Endothelial cell (in vitro differentiated cells): ENCODE measurements at places on chromosomes 3 and 15.
A peak's percentile ranks its signal among the peaks of the same experiment; 100 is the strongest.

DNA sequence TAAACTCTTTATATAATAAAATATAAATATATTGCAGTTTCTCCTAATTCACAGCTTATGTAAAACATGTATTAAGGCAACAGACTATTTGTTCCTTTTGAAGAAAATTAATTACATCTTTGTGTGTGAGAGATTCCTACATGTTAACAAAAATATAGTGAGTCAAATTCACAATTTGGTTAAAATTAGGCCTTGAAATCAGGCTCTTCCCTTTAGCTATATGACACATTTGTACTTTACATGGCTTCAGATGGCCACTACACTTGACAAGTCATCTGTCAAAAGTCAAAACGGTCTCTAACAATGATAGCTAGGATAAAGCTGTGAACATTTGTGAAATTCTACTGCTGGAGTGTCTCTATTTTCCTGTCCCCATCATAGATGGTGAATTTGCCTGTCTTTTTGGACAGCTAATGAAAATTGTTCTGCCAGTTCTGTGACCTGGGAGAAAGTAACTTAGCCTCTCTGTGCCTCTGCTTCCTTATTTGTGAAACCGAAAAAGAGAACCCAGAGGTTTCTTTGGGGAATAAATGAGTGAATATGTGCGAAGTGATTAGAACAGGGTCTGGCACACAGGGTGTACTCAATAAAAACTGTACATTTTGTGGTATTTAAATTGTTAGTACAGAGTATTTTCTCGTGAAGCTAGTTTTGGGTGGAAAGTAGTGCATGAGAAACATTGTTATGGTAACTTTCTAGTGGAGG lies 23.6 kb downstream of the TM4SF4 start:
- no peak for DNase-seq

GRCh38 chr3:144221761-144222160 lies 250.1 kb downstream of the DIPK2A start:
- DNase-seq = no peak

GRCh38 chr15:67080118-67080899 lies 14.9 kb downstream of the SMAD3 start:
- no peak for DNase-seq

DNA sequence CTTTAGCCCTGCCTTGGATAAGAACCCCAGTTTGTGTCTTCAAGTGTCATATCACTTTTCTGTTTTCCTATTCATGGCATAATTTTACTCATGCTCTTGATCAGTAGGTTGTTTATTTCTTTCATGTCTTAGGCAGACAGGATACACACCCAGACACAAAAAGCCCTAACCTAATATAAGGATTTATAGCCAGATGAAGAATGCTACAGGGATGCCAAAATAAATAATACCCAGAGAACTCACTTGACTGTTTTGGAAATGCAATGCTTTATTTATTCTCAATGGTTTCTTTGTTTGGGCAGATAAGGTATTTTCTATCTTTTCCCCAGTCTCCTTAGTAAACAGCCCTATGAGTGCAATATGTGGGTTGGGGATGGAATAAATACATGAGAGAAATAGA lies 424.0 kb upstream of the PDZRN3 start:
- no peak for DNase-seq

GRCh38 chr3:134214239-134214638 lies 36.4 kb downstream of the RYK start:
- DNase-seq = no peak

GRCh38 chr3:4751029-4751501 lies 228.2 kb upstream of the BHLHE40 start:
- DNase-seq = no peak

- no peak for DNase-seq
These were observed 52.8 kb downstream of the NOX5 start for GRCh38 chr15:69067296-69067695.

- no peak for DNase-seq
These were observed 159.8 kb downstream of the MBNL1 start for GRCh38 chr3:152428577-152428976.

DNA sequence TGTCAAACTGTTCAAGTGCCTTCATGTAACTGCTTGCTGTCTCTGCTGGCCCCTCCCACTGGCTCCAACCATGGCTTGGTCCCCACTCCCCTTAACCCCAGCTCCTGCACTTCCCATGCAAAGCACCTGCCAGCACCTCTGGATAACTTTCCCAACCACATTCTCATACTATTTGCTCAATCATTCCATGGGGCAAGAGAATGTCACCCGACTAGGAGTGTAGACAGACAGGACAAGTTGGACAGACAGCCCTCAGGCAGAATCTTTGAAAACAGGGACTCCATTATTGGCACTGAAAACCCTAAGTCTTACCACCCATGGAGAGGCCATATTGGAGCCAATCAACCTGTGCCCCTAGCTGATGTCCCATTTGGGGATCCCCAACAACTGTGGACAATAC lies 246.5 kb downstream of the RPLP1 start:
- DNase-seq = no peak

DNA sequence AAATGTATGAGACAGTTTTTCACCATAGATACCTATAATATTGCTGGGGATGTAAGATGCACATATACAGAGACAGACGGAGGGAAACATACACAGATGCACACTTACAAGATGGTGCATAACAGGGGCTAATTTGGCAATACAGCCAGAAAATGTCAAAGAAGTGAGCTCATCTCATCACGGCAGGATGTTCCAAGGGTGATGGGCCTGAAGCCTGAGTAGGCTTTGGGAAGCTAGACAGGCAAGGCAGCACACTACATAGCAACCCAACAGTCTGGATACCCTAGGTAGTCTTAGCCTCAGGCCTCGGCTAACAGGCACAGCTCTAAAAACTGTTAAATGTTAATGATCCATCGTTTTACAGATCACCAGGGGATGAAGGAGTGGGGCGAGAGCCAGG lies 148.5 kb downstream of the OSBPL10 start:
- no peak for DNase-seq

GRCh38 chr15:79930516-79930915 lies 33.7 kb upstream of the MTHFS start:
- no peak for DNase-seq

- no peak for DNase-seq
These were observed 97.9 kb downstream of the PLD1 start for GRCh38 chr3:171712171-171712938.

DNA sequence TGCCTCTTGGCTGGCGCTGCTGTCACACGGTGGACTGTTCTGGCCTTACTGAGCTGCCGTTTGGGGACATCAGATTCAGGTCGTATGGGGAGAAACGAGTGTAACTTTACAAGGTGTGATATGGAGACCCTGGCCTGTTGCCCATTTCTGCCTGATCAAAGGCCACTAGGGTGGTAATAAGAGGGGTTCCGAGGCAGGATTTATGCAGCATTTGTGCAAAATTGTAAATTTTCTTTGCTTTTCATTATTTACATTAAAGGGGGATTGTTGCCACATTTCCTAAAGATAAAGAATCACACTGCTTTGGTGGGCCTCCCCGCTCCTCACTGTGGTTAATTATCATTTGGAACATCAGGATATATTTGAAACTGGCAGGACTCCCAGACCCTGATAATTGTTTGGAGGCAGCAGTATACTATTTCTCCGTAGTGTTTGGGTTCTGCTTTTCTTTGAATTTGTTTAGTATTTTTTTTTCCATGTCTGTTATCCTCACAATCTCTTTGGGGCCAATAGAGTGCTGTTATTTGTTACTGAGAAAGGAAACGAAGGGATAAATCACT lies 891 bp downstream of the NXPE3 start:
- DNase-seq = no peak

DNA sequence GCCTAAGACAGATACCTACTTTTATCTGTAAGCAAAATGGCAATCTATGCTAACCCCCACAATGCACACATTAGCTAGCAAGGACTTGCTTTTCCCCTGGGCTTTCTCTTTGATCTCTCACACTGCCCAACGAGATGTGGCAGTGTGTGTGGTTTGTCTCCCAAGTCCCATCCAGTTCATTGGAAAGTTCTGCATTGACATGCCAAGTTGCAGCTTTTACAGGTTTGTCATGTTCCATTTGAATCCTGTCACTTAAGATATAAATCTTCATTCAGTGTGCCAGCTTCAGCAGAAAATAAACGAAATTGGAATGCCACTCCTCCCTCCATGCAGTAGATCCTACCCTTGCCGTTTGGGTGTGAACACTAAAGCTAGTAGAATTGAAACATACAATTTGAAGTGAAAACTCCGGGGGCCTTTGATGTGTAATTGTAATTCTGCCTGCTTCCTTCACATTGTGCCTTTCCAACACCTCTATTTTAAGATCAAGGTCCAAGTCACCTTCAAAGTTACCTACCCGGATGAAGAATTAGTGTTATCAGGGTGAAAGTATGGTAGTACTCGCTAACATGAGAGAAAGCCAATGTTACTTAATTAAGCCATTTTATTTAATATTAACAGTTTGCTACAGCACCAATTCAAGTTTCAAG lies 130.9 kb upstream of the BHLHE40 start:
- no peak for DNase-seq

GRCh38 chr15:33700695-33701303 lies 267.5 kb upstream of the CHRM5 start:
- peak; percentile 79 for DNase-seq

GRCh38 chr3:117820658-117821299 lies 1111.2 kb downstream of the TUSC7 start:
- DNase-seq = no peak

DNA sequence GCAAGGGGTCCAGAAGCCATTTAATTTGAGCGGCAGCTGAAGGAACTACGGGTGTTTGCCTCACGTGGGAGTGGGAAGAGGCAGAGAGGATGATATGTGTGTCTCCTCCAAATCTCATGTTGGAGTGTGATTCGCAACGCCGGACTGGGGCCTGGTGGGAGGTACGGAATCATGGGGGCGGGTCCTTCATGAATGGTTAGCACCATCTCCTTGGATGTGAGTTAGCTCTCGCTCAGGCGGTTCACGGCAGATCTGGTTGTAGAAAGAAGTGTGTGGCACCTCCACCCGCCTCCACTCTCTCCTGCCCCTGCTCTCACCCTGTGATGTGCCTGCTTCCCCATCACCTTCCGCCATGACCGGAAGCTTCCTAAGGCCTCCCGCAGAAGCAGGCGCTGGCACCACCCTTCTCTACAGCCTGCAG lies 25.4 kb downstream of the XXYLT1 start:
- DNase-seq = no peak

DNA sequence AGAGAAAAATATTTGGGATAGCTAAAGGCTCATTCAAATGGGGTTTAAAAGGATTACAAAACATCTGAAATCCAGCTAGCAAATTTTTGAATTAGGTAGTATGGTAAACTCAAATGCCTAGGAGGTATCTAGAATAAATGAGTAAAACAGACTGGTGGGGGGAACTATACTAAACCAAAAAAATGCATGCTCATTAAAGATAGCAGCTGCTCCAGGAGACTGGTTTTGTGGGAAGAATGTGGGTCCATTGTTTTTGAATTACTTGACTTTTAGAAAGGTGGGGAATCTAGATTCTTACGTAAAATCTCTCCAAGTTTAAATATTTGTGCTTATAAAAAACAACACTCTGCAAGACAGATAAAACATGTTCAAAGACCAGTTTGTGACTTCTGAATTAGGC lies 73.8 kb downstream of the LEKR1 start:
- no peak for DNase-seq

GRCh38 chr3:50520849-50521248 lies 17.4 kb upstream of the CACNA2D2 start:
- no peak for DNase-seq

GRCh38 chr15:67385971-67386370 lies 131.4 kb downstream of the IQCH start:
- DNase-seq = no peak

GRCh38 chr3:59782664-59783063 lies 732.8 kb upstream of the CFAP20DC start:
- DNase-seq = no peak

- DNase-seq = no peak
These were observed 139.7 kb downstream of the RTP4 start for GRCh38 chr3:187507905-187508304.

GRCh38 chr3:18870642-18871041 lies 277.7 kb upstream of the KCNH8 start:
- DNase-seq = no peak

GRCh38 chr3:191255156-191255555 lies 56.1 kb downstream of the OSTN start:
- DNase-seq = no peak

- no peak for DNase-seq
These were observed 21.7 kb downstream of the NMNAT3 start for GRCh38 chr3:139655909-139656595.

- DNase-seq = no peak
These were observed 47.0 kb upstream of the TRPM1 start for GRCh38 chr15:31148297-31149087.

- DNase-seq = peak; percentile 68
These were observed 29.8 kb upstream of the SENP5 start for GRCh38 chr3:196837819-196838420.

DNA sequence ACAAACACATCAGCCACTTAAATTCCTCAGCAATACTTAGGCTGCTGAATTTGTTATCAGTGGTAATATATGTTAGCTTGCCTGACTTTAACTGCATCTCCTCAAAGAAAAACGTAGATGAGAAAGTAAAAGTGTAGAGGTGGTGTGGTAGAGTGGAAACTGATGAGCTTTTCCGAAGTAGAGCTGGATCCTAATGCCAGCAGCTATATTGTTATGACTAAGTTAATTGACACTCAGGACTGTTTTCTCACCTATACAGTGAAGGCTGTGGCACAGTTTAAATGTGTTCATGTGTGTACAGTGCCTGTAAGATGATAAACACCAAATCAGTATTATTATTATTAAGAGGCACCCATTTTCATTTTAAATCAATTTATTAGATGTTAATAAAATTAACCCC lies 174.9 kb downstream of the TNIK start:
- DNase-seq = no peak

- DNase-seq = no peak
These were observed 49.0 kb downstream of the KBTBD12 start for GRCh38 chr3:127964053-127964452.

DNA sequence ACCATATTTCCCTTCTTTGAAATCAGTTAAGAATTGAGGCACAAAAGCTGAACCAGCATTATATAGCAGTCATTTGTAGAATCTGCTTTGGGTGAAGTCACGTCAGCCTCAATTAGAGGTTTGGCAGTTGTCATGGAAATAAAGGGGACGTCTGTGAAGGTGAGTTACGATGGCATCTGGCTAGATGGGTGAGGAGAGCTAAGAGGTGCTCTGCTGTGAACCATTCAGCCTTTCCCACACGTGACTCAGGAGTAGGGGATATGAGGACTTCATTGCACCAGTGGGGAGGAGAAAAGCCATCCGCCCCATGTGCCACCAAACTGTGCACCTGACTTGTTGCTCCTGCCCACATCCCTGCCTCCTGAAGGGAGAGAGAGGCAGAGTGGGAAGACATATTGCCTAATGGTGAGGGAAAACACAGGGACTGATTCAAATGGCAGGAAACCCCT lies 2.8 kb upstream of the C15orf40 start:
- DNase-seq = no peak
